Vagina (tissue), 2 donors: ENCODE measurements at places on chromosomes 3 and 15.
A peak's percentile ranks its signal among the peaks of the same experiment; 100 is the strongest.

DNA sequence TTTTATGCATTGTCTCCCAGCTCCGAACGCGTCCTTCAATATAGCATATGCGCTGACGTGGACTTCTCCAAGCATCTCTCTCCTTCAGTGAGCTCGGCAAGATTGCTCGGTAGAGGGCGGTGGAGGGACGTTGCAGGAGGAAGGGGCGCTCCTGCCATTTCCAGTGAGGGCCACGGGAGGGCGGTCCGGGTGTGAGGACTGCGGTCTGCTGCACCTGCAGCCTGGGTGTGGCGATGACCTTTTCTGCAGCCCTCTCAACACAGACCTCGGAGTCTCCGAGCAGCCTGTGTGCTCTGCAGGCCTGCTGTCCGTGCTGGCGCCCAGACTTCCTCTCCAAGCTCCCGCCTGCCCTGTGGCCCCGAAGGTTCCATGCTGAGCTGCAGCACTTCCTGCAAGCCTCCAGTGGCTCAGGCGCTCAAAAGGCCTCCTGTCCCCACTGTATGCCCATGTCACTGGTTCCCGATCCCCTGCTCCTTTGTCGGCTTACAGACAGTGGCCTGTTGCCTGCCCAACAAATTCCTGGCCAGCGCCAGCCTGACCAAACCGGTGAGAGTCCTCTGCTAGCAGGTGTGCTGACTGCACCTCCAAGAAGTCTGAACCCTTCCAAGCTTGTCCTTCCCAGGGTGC is 8.9 kb upstream of the RTP3 start:
- H3K4me3 ChIP-seq = no peak overlapping the region
- peak; percentile 91 for DNase-seq
- H3K36me3 ChIP-seq = no peaks in the 10 kb centered on the region
- H3K27ac ChIP-seq = no peak overlapping the region
- no peaks in the 10 kb centered on the region for H3K27me3 ChIP-seq

- H3K27me3 ChIP-seq = no peaks in the 10 kb centered on the region
- DNase-seq = no peak
- H3K27ac ChIP-seq = no peak overlapping the region
These were observed 193.3 kb upstream of the TOPAZ1 start for GRCh38 chr3:44048196-44048924.

GRCh38 chr15:101000271-101000681 is 81.1 kb downstream of the LRRK1 start:
- H3K36me3 ChIP-seq = no peaks in the 10 kb centered on the region
- H3K4me1 ChIP-seq = peaks cover 23% of the 10 kb centered on the region
- no peaks in the 10 kb centered on the region for H3K27me3 ChIP-seq

- H3K4me1 ChIP-seq = peaks cover 11% of the 10 kb centered on the region
- no peak overlapping the region for H3K4me3 ChIP-seq
- no peaks in the 10 kb centered on the region for H3K27me3 ChIP-seq
- H3K36me3 ChIP-seq = no peaks in the 10 kb centered on the region
- no peak overlapping the region for H3K27ac ChIP-seq
These were observed 86.1 kb downstream of the CGNL1 start for GRCh38 chr15:57462381-57462780.

- no peak overlapping the region for H3K4me3 ChIP-seq
- no peaks in the 10 kb centered on the region for H3K27me3 ChIP-seq
- H3K36me3 ChIP-seq = no peaks in the 10 kb centered on the region
- H3K27ac ChIP-seq = no peak overlapping the region
- no peak for DNase-seq
- H3K4me1 ChIP-seq = peaks cover 27% of the 10 kb centered on the region
These were observed 497.2 kb upstream of the TPRG1 start for GRCh38 chr3:188674595-188674994.

DNA sequence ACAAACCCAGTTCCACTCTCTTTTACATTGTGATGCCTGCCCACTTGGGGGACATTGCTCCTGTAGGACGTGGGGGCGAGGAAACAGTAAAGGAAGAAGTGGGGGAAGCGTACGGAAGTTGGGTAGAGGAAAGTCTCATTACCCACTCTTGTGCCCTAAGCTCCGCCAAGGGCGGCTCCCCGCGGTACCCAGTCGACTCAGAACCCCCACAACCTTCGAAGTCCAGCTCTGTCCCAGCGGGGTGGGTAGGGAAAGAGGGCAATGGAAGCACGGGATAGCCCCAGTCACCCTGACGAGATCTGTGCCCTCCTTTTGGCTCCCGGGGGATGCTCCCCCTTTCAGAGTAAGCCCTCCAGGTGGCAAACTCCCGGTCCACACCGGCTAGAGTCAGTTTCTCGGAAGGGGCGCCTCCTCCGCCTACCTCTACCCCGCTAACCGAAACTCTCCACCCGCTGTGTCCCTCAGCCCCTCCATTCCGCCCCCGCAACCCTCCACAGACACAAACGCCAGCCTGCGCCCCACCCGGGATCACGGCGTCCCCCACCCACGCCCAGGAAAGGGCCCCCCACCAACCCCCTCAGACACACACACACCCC is 527 bp downstream of the CSNK1G1 start:
- no peak for DNase-seq
- no peaks in the 10 kb centered on the region for H3K27me3 ChIP-seq
- peaks cover 21% of the 10 kb centered on the region for H3K4me1 ChIP-seq
- no peaks in the 10 kb centered on the region for H3K36me3 ChIP-seq
- peak overlapping the region; percentile 78 for H3K4me3 ChIP-seq

GRCh38 chr15:31172606-31173005 is 71.1 kb upstream of the TRPM1 start:
- H3K4me3 ChIP-seq = no peak overlapping the region
- no peaks in the 10 kb centered on the region for H3K36me3 ChIP-seq
- H3K27me3 ChIP-seq = no peaks in the 10 kb centered on the region
- DNase-seq = no peak
- H3K27ac ChIP-seq = no peak overlapping the region

GRCh38 chr3:127467391-127467790 is 123.1 kb downstream of the TPRA1 start:
- H3K27me3 ChIP-seq = no peaks in the 10 kb centered on the region
- DNase-seq = no peak
- H3K4me3 ChIP-seq = no peak overlapping the region
- H3K4me1 ChIP-seq = no peaks in the 10 kb centered on the region
- H3K36me3 ChIP-seq = no peaks in the 10 kb centered on the region

DNA sequence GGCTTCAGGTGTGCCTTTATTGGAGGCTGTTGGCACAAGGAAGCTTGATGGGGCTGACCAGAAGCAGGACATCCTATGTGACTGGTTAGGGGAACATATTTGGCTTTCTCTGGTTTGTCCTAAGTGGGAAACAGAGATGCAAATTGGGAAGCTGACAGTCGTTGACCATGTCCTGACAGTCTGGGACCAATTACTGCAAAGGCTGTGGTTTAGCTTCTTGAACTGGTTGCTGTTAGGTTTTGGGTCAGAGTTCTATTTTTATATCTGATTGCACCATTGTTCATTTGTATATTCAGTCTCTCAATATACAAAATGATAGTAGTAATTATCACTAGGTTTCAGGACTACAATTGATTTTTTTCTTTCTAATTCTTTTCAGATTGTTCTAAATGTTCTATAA is 36.8 kb downstream of the SNTN start:
- H3K27ac ChIP-seq = no peak overlapping the region
- no peak for DNase-seq
- H3K27me3 ChIP-seq = no peaks in the 10 kb centered on the region
- no peaks in the 10 kb centered on the region for H3K36me3 ChIP-seq

DNA sequence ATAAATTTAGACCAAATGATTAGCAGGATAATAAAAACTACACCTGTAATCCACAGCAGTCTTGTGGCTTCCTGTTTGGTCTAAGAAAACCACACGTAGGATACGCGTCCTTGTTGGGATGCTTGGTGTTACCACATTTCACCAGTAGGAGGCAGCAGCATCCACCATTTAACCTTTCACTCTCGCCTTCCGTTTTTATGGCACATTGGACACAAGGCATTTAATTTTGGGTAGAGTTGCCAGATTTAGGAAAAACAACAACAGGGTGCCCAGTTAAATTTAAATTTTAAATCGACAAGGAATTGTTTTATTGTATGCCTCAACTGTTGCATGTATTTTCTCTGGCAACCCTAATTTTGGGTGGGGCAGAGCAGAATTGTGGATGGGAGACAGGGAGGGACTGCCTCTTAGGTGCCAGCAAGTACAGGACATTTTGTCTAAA is 6.3 kb downstream of the LRRC31 start:
- H3K4me3 ChIP-seq = no peak overlapping the region
- H3K27me3 ChIP-seq = no peaks in the 10 kb centered on the region
- H3K4me1 ChIP-seq = no peaks in the 10 kb centered on the region
- no peaks in the 10 kb centered on the region for H3K36me3 ChIP-seq
- H3K27ac ChIP-seq = no peak overlapping the region
- no peak for DNase-seq

DNA sequence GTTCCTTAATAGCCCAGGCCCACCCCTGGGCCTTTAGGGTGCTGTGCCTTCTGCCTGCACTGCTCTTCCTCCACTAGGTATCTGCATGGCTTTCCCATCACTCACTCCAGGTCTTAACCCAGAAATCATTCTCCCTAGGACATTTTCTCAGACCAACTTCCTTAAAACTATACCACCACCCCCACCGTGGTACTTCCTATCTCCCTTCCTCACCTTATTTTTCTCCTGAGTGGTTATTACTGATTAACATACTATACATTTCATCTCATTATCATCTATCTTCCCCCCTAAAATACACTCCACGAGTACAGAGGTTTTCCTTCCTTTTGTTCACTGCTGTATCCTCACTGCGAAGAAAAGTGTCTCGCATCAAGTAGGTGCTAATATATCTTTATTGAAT is 115.2 kb downstream of the ANO10 start:
- no peaks in the 10 kb centered on the region for H3K4me1 ChIP-seq
- no peak overlapping the region for H3K4me3 ChIP-seq
- H3K27me3 ChIP-seq = no peaks in the 10 kb centered on the region
- no peaks in the 10 kb centered on the region for H3K36me3 ChIP-seq

GRCh38 chr3:194201953-194202666 is 66.2 kb downstream of the HES1 start:
- H3K4me3 ChIP-seq = no peak overlapping the region
- no peak overlapping the region for H3K27ac ChIP-seq
- peaks cover 21% of the 10 kb centered on the region for H3K4me1 ChIP-seq
- no peaks in the 10 kb centered on the region for H3K27me3 ChIP-seq
- no peak for DNase-seq
- H3K36me3 ChIP-seq = no peaks in the 10 kb centered on the region

DNA sequence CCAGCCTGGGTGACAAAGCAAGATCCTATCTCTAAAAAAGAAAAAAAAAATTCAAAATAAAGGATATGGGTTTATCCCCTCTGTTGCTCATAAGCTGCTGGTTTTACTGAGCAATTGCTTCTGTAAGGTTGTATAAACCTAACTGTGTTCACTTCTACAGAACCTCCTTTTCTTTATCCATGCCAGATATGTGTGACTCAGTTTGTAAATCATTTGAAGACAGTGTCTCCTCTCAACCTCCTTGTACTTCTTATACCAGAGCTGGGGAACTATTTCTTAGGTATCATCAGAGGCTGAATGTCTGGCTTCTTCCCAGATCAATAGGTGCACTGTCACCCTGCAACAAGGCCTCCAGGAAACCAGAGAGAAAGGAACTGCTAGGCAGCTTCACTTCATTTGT is 273.8 kb downstream of the CD47 start:
- H3K4me3 ChIP-seq = no peak overlapping the region
- H3K27ac ChIP-seq = no peak overlapping the region
- no peak for DNase-seq

DNA sequence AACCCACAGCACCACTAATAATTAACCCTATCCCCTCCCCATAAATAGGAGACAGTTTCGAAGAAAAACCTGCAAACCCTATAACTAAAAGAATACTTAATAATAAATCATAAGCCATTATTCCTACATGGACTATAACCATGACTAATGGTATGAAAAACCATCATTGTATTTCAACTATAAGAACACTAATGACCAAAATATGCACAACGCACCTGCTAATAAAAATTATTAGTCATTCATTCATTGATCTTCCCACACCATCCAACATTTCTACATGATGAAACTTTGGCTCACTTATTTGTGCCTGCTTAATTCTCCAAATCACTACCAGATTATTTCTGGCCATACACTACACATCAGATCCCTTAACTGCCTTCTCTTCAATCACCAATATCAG is 16.6 kb downstream of the AQP9 start:
- no peaks in the 10 kb centered on the region for H3K4me1 ChIP-seq
- H3K27ac ChIP-seq = no peak overlapping the region
- no peak overlapping the region for H3K4me3 ChIP-seq
- no peak for DNase-seq

DNA sequence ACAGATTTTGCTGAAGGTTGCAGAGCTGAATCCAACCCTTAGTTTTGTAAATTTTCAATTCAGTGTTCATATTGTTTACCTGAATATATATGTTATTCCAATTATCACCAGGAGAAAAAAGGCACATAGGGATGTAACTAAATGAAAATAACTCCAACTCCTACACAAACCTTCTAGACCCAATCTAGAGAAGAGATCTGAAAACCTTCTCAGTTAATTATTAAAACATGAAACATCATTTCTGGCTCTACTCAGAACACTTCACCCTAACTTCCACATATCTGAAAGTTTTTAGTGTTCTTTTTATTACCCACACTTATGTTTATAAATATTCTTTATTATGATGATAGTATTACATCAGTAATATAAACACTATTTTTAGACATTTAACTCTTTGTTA is 76.6 kb downstream of the LRRFIP2 start:
- H3K27ac ChIP-seq = no peak overlapping the region
- no peaks in the 10 kb centered on the region for H3K27me3 ChIP-seq

GRCh38 chr15:57298204-57298603 is 78.1 kb upstream of the CGNL1 start:
- no peak overlapping the region for H3K27ac ChIP-seq
- no peaks in the 10 kb centered on the region for H3K4me1 ChIP-seq
- no peaks in the 10 kb centered on the region for H3K27me3 ChIP-seq
- no peak for DNase-seq
- H3K36me3 ChIP-seq = no peaks in the 10 kb centered on the region
